ENCODE measurements at places on chromosomes 11 and 22. TPM values are rescaled to one million over a fixed set of nuclear protein-coding genes. Genes with fewer than 3 reads are reported as not detected.

GRCh38 chr11:122874991-122875390 lies 7.6 kb upstream of the JHY start:
- DNase-seq, result no peak

DNA sequence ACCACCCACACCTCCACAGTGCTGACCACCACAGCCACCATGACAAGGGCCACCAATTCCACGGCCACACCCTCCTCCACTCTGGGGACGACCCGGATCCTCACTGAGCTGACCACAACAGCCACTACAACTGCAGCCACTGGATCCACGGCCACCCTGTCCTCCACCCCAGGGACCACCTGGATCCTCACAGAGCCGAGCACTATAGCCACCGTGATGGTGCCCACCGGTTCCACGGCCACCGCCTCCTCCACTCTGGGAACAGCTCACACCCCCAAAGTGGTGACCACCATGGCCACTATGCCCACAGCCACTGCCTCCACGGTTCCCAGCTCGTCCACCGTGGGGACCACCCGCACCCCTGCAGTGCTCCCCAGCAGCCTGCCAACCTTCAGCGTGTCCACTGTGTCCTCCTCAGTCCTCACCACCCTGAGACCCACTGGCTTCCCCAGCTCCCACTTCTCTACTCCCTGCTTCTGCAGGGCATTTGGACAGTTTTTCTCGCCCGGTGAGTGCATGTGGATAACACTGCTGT lies 28.4 kb downstream of the MUC5B start:
- no peak for DNase-seq

GRCh38 chr11:129696309-129696989 lies 119.2 kb upstream of the TMEM45B start:
- DNase-seq, result no peak

GRCh38 chr11:122668562-122669090 lies 13.1 kb downstream of the UBASH3B start:
- DNase-seq, result no peak

SIDT2 gene
- 19.6 TPM for total RNA-seq

Measured in cerebellum (tissue), 4 donors.